Activated naive CD4-positive, alpha-beta T cell (primary cell): ENCODE measurements at places on chromosomes 7 and 10.

DNA sequence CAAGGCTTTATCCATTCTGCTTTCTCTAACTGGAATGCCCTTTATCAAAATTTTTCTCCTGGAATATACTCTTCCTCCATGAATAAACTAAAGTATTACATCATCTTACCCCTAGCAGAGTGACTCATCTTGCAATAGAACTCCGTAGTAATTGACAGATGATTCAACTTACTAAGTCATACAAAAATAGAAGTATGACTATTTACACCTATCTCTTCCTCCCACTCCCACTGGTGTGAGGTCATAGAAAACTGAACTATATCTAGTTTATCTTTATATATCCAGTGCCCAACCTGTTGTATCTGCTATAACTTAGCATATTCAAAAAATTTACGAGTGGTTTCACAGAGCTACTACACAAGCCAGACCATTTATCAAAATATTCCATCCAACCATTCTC is 26.1 kb downstream of the ABCB1 start:
- DNase-seq: no peak

DNA sequence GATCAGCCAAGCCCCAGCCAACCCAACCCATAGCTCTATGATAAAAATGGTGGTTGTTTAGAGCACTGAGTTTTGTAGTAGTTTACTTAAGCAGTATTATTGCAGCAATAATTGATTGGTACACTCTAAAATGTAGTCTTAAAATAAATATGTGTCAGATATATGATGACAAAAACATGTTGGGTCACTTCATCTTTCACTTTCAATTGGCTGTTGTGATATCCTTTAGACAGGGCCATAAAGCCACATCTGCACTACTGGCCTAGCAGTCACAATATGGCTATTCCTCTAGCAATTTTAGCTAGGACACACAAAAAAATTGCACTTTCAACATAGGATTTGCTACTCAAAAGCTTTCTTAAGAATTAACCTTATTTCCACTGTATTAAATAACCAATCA is 5.9 kb upstream of the CAV1 start:
- DNase-seq: no peak

DNA sequence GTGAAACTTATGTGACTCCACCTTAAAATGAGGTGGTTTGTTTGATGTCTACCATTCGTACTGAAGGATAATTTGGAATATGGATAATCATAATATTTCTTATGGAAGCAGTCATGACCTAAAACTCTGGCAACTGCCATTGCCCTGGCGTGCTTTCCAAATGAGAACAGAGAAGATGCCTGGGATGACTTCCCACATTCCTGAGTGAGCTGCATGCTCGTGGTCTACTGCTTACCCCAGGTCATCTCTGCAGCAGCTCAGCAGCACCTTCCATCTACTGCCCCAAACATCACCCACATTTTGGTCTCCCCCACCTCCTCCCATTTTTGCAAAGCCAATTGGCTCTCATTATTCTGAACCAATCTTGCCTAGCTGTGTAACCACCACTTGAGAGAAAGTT is 40.1 kb downstream of the LYZL1 start:
- no peak for DNase-seq

DNA sequence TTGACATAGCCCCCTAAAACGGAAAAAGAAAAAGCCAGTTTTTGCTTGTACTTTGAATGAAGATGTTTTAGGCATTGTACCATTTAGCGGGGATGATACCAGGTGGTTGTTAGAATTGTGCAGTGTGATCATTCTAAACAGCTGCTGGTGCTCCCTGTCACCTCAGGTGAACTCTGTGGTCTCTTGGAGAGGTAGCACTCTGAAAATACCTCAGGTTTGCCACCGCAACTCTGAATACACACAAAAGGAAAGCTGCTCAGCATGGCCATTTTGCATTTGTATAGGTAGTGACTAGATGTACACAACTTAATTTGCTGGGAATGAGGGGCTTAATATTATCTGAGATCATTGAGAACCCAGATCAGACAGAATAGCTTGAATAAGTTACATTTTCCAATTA is 52.6 kb downstream of the PLEKHA8 start:
- DNase-seq: no peak

- DNase-seq: no peak
Measured at GRCh38 chr10:73340121-73340520, 18.5 kb downstream of the CFAP70 start.

DNA sequence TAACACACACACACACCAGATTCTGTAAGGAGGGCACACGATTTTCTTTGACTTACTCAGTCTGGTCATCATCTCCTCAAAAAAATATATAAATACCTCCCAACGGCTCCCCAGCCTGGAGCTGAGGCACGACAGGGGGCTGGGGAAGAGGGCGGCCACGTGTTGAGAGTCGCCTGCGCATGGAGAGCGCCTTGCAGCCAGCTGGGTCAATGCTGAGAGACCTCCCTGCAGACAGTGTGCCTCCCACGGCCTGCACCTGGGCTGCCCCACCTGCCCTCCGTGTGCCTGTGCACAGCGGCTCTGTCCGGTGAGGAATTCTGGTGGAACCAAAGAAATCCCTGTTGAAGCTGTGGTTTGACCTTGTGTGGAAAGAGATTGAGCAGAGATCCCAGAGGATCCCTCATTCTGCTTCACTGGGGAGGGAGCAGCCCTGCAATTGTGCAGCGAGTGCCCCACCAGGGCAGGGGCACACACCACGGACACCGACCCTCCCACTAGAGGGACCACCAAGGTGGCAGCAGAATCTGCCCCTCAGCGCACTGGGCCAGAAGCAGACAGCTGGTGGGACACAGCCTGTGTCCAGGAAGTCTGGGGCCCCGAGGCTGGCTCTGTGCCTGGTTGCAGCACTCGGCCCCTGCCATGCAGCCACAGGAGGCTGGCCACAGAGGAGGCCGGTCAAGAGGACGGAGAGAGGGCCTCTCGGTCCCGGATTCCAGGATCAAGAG is 150.5 kb upstream of the PPP2R2D start:
- no peak for DNase-seq

DNA sequence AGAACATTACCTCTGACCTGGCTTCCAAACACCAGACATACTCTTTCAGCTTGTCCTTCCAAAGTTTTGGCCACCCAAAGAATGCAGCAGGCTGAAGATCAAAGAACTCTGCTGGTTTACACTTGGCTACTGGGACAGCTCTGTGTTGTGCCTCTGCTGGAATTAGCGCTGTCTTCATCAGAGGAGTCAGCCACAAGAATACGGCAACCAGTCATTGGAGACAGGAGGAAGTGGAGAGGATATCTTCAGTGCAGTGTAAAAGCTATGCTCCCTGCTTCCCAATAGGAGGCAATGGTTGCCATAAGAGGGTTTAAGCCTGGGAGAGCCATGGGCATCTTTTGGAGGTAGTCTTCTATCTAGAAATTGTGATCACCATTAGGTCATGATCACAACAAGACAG is 126.7 kb upstream of the WNT16 start:
- no peak for DNase-seq

DNA sequence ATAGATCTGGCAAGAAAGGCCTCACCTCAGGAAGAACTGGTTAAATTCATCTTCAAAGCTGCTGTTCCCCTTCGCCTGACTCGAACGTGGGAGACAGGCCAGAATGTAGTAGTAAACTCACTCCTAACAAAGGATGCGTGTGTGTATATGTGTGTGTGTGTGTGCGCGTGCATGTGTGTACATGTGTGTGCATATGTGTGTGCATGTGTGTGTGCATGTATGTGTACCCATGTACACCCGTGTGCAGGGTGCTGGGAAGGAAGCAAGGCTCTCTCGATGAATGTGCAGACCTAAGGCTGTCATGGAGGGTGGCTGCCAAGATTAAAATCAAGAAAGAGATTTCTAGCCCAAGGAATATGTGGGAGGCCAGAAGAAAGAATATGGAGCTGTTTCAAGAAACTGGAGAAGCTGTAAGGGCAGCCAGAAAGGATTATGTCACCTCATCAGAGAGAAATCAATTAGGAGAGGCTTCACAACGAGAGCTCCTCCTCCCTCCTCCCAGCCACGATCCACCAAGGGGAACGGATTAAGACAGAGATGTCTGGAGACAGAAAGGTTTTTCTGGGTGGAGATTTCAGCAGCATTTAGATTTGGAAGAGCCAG is 34.0 kb upstream of the LBX1 start:
- DNase-seq: no peak

GRCh38 chr7:19390795-19391194 is 245.6 kb upstream of the FERD3L start:
- no peak for DNase-seq

GRCh38 chr7:159104188-159104920 is 40.3 kb downstream of the VIPR2 start:
- DNase-seq: no peak

DNA sequence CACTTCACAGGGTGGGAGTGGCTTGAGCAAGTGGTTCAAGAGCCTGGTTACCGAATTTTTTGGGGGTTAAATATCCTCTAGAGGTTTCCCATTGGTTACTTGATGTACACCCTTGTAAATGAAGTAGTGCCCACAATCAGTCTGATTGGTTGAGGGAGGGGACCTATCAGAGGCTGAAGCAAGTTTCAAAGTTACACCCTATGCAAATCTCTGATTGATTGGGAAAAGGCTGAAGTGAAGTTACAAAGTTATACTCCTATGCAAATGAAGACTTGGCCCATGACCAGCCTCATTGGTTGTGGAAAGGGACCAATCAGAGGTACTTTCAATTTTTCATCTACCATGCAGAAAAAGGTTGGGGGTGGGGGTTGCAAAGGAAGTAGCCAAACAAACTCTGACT is 34.7 kb downstream of the UBE2D4 start:
- DNase-seq: no peak

DNA sequence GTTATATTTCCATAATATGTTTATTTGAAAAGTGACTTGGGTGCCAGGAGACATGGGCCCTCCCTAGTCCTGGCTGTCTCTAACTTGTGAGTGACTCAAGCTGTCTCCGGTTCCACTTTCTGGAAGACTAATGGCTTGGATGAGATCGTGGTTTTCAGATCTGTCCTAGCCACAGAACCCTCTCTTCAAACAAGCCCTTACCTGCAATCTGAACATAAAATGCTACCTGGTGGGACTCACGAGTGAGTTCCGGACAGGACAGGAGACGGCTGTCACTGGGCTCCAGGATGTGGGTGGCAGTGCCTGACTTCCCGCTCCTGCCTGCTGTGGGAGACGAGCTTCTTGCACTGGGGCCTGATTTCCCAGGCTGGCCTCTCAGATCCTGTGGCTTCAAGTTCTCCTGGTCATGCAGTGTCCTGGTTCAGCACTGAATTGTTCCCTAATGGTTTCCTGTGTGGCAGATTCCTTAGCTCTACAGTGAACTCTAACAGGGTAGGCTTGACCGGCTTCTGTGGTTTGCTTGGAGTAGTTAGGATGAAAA is 26.0 kb upstream of the PFKFB3 start:
- DNase-seq: no peak

DNA sequence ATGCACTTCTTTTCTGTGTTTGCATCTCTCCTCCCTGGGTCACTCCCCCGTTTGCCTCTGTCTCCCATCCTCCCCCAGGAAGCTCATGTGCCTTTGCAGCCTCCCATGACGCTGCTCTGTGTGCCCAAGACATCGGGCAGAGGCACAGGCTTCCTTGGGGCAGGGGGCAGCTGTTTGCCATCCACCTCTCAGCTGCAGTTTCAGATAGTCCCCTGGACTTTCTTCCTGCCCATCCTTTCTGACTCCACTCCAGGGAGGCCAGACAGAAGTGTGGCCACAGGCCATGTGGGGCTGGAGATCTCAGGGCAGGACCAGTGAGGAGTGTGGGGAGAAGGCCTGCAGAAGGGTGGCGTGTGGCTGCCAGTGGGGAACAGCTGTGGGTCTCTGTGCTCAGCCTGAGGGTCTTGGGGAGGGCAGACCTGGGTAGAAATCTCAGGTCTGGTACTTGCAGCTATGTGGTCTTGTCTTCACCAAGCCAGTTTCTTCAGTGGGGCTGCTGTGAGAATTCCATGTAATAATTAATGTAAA is 10.6 kb upstream of the SAMD8 start:
- DNase-seq: no peak

GRCh38 chr10:109156396-109156795 is 766.9 kb downstream of the XPNPEP1 start:
- no peak for DNase-seq

GRCh38 chr10:56240471-56240870 is 120.6 kb downstream of the ZWINT start:
- DNase-seq: no peak

DNA sequence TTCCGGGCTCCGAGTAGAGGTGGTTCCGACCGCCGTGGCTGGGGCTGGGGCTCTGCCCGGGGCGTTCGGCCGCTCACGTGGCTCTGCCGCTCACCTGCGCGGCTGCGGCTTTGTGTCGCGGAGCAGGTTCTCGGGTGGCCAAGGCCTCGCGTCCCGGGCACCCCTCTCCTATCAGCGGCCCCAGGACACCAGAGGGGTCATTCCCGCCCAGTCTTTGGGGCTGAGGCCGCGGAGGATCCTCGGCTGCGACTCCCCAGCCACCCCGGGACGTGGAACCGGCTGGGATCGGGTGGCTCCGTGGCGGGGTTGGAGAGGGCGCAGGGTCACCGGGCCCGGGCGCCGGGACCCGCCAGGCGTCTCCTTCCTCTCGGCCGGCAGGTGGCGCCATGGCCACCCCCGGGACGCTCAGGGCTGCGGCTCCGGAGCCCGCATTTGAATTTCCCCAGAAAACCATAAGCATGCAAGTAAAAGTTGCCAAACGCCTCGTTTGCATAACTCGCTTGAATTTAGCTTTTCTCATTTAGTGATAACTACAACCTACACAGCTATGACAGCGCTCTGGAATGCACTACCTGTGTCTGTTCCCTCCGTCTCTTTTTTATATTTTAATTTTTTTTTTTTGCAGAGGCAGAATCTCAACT is 1.2 kb downstream of the COL26A1 start:
- DNase-seq: peak; percentile 39

- DNase-seq: no peak
Measured at GRCh38 chr7:91846436-91846835, 34.1 kb downstream of the MTERF1 start.

- no peak for DNase-seq
Measured at GRCh38 chr7:76108540-76109233, 60.8 kb downstream of the MDH2 start.

GRCh38 chr10:13627459-13628310 is 40.9 kb downstream of the PRPF18 start:
- no peak for DNase-seq

GRCh38 chr7:129037585-129037984 is 17.3 kb downstream of the TNPO3 start:
- DNase-seq: no peak

DNA sequence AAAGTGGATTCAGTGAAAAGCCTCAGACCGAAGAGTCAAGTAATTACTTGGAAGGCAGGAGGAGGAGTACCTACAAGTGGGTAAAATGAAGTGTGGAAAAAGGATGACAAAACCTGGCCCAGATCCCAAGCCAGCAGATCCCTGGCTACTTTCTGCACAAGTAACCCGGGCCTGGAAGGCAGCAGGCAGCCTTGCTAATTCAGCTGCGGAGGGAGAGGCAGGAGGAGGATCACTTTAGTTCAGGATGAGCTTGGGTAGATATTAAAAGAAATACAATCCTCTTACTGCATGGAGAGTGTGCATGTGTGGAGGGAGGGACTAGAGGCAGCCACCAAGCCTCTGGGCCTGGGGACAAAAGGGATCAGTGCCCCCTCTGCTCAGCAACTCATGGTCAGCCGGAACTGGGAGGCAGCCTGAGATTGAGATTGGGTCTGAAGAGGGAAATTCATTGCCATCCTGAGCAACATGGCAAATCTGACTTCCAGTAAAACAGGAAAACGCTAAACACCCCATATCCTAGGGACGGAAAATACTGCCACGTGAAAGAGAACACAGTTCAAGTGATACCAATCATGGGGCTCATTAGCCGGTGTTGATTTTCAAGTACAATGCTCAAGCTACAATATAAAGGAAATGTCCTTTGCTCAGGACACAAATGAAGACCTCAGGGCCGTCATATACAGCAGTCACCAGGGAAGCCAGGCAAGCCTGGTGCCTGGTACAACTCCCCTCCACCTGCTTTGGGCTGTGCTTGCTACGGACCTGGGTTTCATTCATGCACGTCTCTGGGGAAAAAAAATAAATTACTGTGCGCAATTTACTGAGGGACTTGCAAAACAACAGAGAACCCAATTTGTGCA is 1.3 kb downstream of the AMPH start:
- no peak for DNase-seq
